Stimulated activated CD8-positive, alpha-beta memory T cell treated with anti-CD3 and anti-CD28 coated beads, Interleukin-4, amount 100 ng/mL, for 24 hours (primary cell): ENCODE measurements at places on chromosomes 5 and 9.

DNA sequence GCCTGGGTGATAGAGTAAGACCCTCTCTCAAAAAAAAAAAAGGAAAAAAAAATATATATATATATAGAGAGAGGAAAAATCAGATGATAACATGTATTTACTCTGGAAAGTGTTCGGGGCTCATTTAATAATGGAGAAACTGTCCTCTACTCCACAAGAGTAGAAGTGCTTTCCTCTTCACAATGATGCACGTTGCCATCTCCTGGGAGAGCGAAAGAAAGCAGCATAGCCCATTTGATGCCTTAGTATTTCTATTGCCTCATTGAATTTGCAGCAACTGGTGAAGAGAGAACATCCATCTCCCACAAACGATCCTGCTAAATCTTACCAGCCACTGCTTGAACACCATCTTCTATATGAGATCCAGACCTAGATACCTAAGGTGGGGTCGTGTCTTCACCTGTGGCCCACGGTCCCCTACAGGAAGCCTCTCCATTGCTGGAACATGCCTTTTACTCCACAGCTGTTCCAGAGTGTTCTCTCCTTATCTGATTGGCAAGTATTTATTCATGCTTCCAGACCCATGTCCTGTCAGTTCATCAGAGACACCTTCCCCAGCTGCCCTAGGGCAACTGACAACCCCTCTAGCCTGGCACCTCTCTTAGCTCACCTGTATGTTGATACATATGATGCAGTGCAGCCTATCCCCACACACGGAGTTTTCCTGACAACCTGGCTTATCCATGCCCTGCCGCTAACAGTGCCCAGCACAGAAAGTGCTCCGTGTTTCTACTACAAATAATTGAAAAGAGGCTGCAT, 115.3 kb downstream of the MARCHF11 start:
- no peak for DNase-seq

GRCh38 chr9:127347831-127348776, 48.9 kb upstream of the SLC2A8 start:
- no peak for DNase-seq

- DNase-seq, result no peak
Measured at GRCh38 chr9:14215614-14216013, 98.3 kb downstream of the NFIB start.

DNA sequence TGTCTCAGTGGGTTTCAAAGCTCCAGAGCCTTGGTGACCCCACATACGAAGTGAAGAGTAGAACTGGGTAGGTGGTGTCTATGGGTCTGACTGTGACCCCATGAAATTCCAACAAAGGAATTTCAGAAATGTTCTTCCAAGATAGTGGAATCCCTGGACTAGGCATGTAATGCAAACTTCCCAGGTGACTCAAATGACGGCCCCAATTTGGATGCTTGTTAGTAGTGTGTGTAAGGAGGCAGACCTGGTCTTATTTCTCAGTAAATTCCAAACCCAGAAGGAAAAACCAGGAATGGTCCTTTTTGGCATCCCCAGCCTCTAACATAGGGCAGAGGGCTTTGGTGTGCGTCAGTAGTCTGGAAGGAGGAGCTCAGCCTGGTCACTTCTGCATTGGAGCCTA, 43.6 kb upstream of the ABCA1 start:
- no peak for DNase-seq

DNA sequence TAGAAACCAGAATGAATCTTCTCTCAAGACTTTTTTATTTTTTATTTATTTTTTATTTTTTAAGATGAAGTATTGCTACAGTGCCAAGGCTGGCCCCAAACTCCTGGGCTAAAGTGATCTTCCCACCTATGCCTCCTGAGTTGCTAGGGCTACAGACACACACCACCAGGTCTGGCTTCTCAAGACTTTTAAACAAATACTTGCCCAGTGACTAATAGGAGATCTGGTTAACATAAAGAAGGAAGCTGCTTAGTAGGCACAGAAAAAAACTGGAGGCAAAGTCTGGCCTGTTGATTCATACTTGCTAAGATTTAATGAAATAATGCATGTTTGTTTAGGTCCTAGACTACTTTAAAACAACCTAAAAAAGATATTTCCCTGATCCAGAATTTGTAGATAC, 43.8 kb downstream of the SLC38A9 start:
- DNase-seq, result no peak

- DNase-seq, result no peak
Measured at GRCh38 chr9:92501671-92502393, 19.5 kb upstream of the ASPN start.
